ENCODE measurements at places on chromosomes 5 and 9.

- no peak for DNase-seq
Measured at GRCh38 chr9:136566901-136567300, 21.1 kb upstream of the NOTCH1 start.

GRCh38 chr9:12818431-12819000 lies 43.7 kb downstream of the LURAP1L start:
- DNase-seq: no peak

GRCh38 chr5:180808461-180809000 lies 5.9 kb upstream of the MGAT1 start:
- no peak for DNase-seq

DNA sequence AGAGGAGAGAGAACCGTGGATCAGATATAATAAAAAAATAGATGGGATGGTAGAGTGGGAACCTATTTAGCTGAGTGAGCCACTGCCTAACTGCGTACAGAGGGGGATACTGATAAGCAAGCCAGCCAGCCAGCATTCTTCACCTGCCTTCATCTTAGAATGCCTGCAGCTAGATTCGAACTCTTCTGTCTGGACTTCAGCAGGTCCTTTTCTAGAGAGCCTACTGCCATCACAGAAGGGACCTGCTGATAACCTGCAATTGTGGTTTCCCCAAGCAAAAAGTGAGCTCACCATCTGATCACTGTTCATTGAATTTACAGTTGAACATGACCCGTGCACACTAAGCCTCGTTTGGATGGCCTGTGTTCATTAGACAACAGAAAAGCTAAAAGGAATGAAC lies 109.4 kb downstream of the CDC42SE2 start:
- no peak for DNase-seq

GRCh38 chr5:177529247-177530203 lies 12.8 kb upstream of the DDX41 start:
- no peak for DNase-seq

DNA sequence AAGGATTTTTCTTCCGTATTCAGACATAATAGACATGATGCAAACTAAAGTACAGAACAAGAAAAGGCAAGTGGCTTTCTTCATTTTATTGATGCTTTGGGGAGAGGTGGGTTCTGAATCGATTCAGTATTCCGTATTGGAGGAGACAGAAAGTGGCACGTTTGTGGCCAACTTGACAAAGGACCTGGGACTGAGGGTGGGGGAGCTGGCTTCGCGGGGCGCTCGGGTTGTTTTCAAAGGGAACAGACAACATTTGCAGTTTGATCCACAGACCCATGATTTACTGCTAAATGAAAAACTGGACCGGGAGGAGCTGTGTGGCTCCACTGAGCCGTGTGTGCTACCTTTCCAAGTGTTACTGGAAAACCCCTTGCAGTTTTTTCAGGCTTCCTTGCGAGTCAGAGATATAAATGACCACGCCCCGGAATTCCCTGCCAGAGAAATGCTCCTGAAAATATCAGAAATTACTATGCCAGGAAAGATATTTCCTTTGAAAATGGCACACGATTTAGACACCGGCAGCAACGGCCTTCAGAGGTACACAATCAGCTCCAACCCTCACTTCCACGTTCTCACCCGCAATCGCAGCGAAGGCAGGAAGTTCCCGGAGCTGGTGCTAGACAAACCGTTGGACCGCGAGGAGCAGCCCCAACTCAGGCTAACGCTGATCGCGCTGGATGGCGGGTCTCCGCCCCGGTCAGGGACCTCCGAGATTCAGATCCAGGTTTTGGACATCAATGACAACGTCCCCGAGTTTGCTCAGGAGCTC lies 551 bp downstream of the PCDHB6 start:
- no peak for DNase-seq

DNA sequence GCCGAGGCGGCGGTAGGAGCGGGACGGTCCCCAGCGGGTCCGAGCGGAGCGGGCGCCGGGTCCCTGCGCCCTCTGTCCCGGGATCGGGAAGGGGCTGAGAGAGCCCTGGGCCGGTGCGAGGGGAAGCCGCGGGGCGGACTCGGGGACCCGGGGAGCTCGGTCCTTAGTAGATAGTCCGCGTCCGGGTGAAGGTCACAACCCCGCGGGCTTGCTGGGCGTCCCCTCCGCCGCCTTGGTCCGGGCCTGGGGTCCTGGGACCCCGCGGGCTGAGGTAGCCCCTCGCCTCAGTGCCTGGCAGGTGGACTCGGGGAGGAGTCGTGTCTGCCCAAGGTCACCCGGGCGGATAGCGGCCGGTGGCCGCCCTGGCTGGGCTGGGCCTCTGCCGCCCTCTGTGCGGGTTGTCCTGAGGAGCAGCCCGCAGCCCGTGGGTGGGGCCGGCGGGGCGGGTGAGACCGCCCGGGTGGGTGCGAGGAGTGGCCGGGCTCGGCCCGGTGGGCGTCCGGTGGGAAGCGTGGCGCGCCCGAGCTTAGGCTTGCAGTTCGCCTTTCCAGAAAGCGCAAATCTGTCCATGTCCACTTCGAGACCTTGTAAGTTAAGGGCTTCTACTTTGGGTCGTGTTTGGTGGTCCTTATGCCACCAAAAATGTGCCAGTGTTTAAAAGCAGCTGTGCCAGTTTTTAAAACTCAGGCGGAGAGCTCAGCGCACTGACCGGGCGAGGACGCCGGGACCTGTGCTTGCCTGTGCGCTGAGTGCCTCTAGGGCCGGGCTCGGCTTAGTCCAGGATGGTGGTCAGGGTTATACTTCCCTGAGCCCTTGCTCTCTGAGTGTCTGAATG lies 554 bp downstream of the SDHA start:
- DNase-seq: peak; percentile 82

Data from right kidney (tissue), 9 donors.